ENCODE measurements at places on chromosomes 16 and 17.
A peak's percentile ranks its signal among the peaks of the same experiment; 100 is the strongest.

DNA sequence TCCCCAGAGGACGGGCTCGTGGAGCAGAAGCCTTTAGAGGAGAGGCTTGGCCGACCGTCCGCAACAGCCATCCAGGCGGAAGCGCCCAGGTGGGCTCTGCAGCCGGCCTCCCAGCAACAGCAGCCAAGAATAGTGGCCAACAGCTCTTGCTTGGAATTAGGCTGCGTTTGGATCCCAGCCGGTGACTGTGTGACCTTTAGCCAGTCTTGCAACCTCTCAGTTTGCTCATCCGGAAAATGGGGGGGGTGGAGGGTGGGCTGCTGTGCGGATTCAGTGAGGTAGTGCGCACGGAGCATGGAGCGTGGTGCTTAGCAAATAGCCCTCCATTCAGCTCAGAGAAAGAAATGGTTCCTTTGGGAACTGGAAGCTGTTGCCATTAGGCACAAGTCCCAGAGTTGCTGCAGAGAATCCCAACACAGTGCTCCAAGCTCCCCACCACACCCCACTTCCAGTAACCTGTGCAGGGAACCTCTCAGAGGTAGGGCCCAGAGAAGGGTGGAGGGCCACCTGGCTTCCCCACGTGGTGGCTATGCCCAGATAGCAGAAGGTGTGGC, 46.7 kb downstream of the RTN4RL1 start:
- no peak for DNase-seq

GRCh38 chr17:77489893-77490255, 349.1 kb downstream of the SEC14L1 start:
- DNase-seq, result no peak

DNA sequence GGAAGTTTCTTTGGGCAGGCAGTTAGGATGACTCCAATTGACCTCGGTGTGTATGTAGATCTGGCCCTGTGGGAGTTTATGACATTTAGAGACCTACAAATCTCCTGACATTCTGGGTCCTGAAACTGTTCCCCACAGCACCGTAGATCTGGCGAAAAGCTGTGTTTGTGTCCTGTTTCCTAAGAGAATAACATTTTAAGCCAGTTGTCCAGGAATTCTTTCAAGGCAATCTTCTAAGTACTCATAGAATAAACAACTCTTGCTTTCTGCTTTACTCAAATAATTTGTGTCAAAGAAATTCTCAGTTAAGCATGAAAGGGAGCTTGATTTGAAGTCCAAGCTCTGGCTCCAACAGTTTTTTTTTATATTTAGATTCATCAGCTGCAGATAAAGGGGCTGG, 78.5 kb upstream of the ELAC2 start:
- DNase-seq, result no peak

DNA sequence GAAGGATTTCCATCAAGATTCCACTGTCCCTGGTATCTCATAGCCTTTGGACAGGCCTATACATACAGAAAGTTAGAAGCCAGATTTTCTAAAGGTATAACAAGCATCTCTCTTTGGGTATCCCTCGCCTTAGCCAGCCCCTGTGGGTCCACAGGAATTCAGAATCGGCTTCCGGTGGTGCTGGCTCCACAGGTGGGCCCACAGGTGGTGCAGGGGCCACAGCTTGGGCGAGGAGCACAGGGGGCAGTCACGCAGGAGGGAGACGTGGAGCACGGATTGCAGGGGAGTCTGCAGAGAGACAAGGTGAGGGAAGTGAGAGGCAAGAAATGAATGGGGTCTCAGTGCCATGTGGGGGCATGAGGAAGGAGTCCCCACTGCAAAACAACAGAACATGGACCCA, 3.5 kb downstream of the KRT38 start:
- DNase-seq, result no peak

DNA sequence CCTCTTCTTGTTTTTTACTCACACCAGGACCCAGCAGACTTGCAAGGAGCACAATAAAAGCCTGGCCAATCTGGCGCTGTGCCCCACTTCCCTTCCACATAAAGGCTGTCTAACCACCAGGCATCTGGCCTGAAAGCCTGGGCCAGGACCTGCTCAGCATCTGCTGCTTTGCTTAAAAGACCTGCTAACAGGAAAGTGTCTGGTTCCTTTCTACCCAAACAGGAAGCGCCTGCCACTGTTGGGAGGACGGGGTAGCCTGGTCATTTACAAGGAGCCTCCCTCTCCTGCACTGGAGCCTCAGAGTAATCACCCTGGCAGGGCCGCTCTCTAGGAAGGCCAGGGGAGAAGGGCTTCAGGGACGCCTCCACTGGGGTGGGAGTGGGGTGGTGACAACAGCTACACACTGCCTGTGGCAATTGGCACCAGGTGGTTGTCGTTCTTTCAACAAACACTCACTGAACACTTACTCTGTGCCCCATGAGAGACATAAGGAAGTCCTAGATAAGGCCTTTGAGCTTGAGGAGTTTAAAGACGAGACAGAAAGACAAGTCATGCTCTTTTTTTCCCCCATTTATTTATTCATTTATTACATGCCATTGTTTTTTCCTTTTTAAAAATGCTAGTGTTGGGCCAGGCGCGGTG, 6.3 kb upstream of the MMP28 start:
- no peak for DNase-seq

DNA sequence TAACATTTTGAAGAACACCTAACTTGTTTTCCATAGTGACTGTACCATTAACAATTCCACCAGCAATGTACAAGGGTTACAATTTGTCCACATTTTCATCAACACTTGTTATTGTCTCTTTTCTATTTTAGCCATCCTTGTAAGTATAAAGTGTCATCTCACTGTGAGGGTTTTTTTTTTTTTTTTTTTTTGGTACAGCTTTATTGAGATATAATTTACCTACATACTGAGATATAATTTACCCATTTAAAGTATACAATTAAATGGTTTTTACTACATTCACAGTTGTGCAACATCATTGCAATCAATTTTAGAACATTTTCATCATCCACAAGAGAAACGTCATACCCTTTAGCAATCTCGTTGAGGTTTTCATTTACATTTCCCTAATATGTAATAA, 17.9 kb upstream of the TMIGD1 start:
- DNase-seq, result no peak

DNA sequence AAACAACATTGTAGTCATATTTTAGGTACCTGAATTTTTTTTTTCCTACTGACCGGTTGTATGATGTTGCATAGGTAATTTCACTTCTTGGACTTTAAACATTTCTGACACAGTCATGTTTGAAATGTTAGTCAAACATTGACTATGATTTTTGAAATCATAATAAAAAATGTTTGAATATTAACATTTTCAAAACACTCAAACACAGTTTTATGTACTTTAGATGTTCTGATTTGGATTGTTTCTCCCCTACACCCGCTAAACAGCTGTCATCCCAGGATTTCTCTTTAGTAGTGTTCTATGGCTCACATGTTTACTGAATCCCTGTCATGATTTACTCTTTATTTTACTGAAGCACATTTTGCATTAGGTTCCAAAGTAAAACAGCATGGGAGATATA, 102.9 kb upstream of the NPEPPS start:
- DNase-seq, result no peak

GRCh38 chr16:88412766-88413165, 30.0 kb downstream of the ZNF469 start:
- no peak for DNase-seq

- no peak for DNase-seq
These were observed 129.9 kb downstream of the SDK2 start for GRCh38 chr17:73514146-73514863.

DNA sequence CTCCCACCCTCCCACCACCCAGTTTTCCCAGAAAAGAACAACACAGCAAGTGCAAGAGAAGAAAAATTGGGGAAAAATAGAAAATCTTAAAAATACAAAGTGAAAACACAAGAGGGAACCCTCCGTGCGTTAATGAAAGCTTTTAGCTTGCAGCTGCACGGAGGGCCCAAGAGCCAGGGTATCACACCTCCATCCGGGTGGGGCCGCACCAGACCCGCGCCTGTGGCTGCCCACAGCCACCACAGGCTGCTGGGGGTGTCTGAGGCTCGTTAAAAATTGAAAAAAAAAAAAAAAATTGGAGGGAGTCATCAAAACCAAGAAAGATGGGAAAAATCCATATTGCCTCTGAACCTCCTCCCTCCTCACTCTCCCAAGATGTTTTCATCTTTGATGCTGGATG, 18.6 kb downstream of the ENGASE start:
- peak; percentile 24 for DNase-seq

DNA sequence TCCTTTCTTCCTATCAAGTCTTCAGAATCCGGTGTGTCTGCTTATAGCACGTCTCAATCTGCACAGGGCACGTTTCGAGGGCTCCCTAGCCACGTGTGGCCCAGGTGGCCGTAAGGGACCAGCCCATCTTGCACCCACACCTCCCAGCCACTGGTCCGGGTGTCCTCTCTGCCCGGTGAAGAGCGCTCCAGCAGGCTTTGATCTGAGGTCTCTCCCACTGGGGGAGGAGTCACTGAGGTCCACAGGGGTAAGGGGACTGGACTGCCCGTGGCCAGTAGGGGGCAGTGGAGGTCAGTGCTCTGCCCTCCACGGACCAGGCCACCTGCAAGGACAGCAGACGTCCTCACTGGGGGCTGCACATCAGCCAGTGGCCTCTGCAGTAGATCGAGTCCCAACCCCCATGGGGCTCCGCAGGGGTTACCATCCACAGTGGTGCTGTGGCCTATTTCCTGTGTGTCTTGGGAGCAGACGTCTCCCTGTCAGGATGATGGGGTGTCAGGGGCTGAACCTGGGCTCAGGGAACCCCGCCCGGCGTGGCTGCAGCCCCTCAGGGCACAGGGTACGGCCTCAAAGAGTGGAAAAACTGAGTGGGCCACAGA, 204.1 kb upstream of the CIBAR2 start:
- DNase-seq, result peak; percentile 32

GRCh38 chr16:1378804-1379303, 27.1 kb downstream of the GNPTG start:
- DNase-seq, result peak; percentile 64

DNA sequence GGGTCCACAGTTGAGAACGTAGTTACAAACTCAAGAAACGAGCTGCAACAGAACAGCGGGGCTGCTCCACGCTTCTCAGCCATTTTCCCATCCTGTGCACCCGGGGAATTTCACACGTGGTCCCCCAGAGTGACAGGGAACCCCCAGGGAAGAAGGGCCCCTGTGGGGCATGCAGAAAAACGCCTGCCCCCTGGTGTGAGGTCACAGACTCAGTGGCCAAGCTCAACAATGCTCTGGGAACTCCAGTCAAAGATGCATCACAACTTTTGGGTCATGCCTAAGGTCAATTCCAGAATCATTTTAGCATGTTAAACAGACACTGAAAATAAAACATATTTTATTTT, 115.4 kb downstream of the ZNF778 start:
- no peak for DNase-seq

DNA sequence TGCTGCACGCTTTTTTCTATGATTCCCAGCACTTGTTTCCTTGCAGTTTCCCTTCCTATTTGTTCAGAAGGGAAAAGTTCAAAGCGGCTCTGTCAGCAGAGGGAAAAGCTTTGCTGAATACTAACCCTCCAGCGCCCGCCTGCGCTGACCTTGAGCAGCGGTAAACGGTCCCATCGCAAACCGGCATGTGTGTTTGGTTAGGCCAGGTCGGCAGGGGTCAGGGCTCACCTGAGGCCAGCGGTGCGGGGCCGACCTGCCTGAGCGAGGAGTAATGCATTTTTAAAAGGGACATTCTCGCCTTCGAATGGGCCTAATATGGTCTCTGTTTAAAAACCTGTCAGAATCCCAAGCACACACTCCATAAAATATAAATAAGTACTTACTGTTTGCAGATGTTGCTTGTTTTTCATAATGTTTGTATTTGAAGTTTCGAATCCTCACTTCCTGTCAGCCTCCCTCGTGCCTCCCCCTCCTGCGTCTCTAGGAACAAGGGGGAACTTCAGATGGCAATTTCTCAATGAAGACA, 110.1 kb downstream of the IRX3 start:
- DNase-seq, result no peak

DNA sequence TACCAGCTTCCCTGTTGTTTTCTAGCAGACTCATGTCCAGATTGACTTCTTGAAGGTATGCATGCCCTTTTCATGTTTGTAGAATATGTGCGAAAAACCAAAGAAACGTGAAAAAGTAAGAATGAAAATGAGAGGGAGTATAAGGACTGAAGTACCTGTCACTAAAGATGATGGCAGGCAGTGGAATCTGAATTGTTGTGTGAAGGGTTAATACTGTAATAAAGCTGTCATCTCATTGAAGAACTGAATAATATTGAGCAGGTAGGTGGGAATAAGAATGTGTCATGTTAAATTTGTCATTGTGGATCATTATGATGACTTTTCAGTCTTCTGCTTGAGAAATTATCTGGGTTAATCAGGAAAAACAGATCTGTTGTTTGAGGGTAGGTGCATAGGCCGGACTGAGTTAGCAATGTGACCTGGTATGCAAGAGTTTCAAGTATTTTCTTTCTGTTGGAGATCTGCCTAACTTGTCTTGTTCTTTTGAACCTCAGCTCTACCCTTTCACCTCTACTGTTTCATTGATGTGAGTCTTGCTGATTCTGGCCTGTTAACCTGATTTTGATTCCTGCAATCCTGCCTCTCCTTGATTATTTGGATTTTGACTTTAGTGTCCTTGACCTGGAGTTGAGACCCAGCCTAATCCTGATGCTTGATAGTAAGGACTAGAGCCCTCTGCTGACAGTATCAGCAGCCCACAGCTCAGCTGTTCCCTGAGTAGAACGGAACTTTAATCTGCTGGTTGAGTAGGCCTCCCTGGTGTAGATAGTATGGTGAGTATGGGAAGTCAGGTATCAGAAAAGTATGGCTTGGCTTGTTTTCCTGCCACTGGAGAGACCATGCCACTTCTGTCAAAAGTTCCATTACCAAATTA, 64.6 kb downstream of the MAP2K4 start:
- no peak for DNase-seq

- no peak for DNase-seq
These were observed 37.7 kb upstream of the PHLPP2 start for GRCh38 chr16:71762186-71762585.

GRCh38 chr16:84357191-84357651, 11.1 kb upstream of the ATP2C2 start:
- DNase-seq, result no peak

GRCh38 chr17:58920773-58921172, 165.1 kb downstream of the PPM1E start:
- no peak for DNase-seq

DNA sequence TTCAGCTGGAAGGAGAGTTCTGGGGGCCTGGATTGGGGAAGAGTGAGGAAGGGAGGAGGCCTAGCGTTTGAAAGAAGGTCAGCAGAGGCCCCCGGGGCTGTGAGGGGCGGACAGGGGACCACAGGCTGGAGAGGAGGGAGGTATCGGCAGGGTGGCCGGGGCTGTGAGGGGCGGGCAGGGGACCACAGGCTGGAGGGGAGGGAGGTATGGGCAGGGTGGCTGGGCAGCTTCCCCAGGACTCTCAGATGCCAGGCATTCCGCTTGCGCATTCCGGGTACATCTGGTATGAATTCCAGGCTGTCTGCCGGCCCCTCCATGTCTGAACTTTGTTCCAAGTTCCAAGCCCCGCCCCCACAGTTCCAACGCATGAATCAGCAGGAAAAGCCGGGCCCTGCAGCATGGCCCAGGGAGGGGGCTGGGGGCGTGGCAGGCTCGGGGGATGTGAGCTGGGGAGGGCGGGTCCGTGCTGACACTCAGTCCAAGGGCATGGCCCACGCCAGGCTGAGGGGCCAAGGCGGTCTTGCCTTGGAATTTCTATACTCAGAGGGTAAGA, 4.3 kb upstream of the TLCD2 start:
- no peak for DNase-seq
